ENCODE measurements at places on chromosomes 3 and 15.

- DNase-seq = no peak
Observed at GRCh38 chr3:86815880-86816279, 175.1 kb downstream of the VGLL3 start.

- DNase-seq = no peak
Observed at GRCh38 chr15:43735416-43735815, 10.8 kb upstream of the PDIA3 start.

DNA sequence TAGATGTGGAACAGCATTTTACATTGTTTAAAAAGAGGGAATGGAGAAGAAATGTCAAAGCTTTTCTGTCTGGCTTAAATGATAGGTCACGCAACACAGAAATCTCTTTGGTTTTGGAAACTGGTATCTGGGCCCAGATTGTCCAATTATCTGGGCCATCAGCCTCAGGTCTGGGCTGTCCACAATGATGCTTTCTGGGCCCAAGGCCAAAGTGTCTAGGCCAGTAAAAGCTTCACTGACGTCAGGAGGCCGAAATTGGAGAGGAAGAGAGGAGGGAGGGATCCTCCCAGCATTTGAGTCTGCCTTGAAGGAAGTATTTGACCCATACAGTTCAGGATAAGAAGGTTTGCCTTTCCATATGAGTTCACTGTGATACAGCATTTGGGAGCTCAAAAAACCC is 60.7 kb upstream of the ALDH1A3 start:
- DNase-seq = no peak

DNA sequence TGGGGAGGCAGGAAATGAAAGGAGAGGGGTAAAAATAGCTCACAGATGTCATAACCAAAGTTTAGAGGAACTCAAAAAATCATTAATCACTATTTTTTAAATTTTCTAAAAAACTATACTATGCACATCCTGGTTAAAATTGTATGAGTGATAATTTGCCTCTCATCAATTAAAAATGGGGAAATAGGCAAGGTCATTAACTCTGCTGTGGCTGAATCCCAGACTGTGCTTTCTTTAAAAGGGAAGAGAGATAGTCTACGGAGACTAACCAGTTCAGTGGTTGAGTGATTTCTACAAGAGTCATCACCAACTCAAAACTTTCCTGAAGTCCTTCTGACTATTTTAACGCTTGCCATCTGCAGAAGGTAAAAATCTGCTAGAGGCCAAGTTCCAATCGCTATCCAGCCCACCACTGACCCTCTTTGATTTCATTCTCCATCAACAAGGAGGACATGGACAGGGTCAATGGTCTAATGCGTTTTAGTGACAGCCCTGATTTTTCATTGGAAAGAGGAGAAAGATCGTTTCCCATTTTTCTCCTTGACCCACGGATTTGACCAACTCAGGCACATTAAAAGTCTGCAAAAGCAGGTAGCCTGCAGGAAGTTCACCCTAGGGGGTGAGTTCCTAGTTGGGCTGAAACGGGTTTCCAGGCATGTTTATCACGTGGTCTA is 850 bp downstream of the SUCLG2 start:
- no peak for DNase-seq

GRCh38 chr15:31552482-31553099 is 226.0 kb downstream of the KLF13 start:
- DNase-seq = no peak

- DNase-seq = no peak
Observed at GRCh38 chr3:94887065-94887464, 824.2 kb downstream of the NSUN3 start.

DNA sequence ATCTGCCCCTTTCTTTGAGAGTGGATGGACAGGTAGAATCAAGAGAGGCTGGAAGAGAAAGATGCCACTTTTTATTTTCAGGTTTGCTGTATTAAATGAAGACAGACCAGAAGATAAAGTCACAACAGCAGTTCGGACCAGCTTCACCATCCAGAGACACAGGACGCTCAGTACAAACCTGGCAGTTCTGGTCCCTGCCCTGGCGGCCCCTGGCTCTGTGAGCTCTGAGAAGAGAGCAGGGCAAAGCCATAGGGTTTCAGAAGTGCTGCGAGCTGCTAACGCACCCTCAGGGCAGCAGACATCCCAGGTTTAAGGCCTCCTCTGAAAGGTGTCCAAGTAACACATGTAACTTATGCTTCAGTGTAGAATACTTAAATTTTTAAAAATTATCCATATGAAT is 216.8 kb downstream of the ADAMTS17 start:
- no peak for DNase-seq

- no peak for DNase-seq
Observed at GRCh38 chr3:46027021-46027705, at the start of gene XCR1. TSS of gene XCR1 (minus strand) at chr3:46027483. CDS start at chr3:46021947, 5,536 bp downstream.

DNA sequence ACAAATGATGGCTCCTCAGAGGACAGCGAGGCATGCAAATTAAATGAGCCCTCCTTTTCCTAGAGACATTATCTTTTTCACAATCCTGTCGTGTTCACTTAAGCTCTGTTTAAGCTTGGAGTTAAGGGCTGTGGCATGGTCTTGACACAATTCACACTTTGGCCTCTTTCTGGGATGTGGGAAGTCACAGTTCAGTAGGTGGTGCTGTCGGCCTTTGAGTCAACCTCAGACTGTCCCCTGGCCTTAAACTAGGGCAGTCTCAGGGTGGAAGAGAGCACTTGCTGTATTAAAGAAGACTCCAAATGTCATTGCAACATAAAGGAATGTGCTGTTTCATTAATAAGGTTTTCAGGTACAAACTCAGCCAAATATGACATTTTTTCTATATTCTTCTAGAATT is 351.0 kb downstream of the MCTP2 start:
- peak; percentile 11 for DNase-seq

Data from Caki2 (cell line).